ENCODE measurements at places on chromosomes 6 and 20.
A peak's percentile ranks its signal among the peaks of the same experiment; 100 is the strongest.

DNA sequence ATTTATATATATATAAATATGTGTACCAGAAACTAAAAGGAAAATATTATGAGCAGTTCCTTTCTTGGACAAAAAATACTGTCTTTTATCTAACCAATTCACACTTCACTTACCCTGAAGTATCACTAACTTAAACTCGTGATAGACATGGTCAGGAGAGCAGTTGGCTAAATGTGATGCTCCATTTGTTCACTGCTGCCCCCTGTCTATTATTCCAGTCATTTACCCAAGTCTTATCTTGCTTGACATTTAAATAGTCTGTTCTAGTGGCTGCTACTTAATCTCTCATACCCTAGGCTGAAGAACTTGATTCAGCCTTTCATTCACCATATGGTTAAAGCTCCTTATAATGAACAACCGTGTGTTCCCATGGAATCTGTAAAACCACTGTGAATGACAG is 789.6 kb upstream of the EYS start:
- DNase-seq, result no peak

GRCh38 chr6:123780021-123780420 is 23.6 kb upstream of the NKAIN2 start:
- no peak for DNase-seq

- no peak for DNase-seq
Observed at GRCh38 chr6:7543789-7544424, 2.4 kb downstream of the DSP start.

DNA sequence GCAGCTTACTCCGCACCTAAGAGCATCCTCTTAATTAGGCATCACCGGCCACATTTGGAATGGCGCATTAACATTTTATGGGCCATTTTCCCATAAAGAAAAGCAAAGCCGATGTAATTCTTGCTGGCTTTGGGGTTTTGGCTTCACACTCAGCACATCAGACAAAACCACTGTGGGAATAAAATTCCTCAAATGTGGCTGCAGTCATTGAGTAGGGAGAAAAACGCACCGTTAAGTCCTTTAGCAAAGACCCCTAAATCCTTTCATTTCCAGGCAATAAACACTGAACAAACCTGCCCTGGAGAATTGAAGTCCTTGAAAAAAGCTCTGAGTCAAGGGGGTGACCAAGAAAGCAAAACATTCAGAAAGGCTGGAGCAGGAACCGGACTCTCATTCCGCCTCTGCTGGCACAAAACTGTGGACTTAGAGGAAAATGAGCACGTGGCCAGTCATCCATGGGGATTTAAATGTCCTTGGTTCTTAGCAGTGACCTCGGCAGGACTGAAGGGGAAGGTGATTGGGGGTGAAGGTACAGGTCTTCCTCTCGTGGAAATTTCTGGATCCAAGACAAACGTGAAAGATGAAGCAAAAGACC is 102.9 kb downstream of the CDH4 start:
- no peak for DNase-seq

GRCh38 chr6:104730450-104730849 is 129.3 kb downstream of the HACE1 start:
- no peak for DNase-seq

- DNase-seq, result no peak
Observed at GRCh38 chr6:110114004-110114403, 65.5 kb downstream of the WASF1 start.

DNA sequence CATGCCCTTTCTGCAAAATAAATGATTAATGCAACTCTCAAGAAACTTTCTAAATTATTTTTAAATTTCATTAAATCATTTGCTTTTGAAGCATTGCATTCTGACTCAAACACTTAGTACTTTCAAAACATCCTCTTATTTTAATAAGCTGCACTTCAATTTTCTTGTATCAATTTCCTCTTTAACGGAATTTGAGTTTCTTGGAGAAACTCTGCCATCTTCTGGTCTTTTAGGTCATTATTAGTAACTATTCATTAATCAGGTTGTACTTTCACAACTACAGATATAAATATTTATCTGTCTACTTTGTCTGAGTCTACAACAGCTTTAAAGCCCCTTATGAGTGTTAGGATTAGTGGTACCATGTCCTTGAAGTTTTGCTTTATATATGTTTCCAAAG is 30.2 kb downstream of the TMX4 start:
- no peak for DNase-seq

GRCh38 chr6:140932909-140933308 is 1199.8 kb upstream of the GJE1 start:
- no peak for DNase-seq

GRCh38 chr20:63978319-63979228 is 868 bp downstream of the SAMD10 start:
- DNase-seq, result peak; percentile 46

- no peak for DNase-seq
Observed at GRCh38 chr6:139763468-139764210, 389.2 kb upstream of the CITED2 start.

DNA sequence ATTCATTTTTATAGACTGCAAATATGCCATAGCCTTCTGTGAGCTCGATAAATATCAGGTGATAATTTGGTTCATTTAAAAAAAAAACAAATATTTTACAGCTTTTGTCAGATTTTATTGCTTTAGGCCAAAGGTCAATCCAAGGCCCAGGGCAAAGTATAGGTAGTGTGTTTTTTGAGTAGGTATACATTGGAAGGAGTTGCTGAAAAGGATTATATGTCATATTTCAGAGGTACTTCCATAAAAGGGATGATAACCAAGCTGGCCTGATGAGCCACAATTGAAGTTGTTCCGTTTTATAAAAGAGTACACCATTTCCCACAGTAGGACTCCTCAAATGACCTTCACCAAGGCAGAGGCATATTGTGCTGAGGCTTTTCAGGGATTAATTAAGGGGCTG is 452.8 kb upstream of the FLRT3 start:
- DNase-seq, result no peak

DNA sequence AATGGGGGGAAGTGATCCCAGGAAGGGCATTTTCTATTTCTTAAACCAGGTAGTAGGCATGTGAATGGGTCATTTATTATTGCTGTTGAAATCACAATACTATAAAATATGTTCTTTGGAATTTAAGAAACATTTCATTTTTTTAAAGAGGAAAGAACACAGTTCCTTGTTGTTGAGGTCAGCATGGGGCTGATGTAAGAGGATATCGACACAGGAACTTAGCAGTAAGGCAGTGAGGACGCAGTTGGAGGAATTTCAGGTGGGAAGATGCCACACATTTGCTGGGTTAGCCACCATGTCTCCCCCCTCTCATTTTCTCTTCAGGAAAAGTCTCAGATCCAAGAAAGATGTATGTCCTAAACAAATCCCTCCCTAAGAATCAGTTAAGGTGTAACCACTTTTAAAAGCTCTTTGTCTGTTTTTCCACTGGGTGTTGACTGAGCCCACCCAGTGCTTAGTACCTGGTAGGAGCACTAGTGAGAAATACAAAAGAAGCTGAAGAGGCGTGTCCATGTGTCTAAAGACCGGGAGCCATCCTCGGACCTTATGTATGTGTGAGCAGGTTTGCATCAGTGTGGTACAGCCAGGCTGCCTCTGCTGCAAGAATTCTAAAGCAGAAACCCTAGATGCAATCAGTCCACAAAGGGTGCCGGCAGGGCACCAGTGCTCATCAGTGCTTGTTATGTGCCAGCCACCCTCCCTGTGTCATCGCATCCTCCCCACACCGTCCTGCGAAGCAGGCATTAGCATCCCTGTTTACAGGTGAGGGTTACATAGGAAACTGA is 98.9 kb downstream of the TCP11 start:
- DNase-seq, result no peak

DNA sequence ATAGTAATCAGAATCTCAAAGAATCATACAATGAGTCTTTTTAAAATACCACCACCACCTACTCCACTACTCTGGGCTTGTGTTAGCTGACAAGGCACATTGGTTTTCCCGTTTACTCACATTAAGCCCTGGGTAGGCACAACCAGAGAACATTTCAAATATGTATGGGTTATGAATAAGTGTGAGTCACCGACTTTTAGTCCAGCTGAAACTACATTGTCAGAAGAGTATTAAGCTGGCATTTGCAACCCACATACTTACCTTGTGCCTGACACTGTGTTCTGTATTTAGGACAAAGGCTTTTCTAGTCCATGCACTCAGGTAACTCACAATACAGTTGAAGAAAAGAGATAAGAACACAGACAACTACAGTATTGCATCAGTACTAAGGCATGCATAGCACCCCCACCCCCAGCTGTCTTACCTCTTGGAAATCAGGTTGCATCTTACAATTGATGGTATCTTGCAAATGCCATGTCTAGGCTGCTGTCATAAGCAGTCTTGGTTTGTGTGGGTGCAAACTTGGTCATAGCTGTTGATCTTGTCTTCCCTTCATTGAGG is 40.3 kb upstream of the AHI1 start:
- DNase-seq, result peak; percentile 4

- peak; percentile 50 for DNase-seq
Observed at GRCh38 chr6:33418690-33419291, 884 bp upstream of the CUTA start.

DNA sequence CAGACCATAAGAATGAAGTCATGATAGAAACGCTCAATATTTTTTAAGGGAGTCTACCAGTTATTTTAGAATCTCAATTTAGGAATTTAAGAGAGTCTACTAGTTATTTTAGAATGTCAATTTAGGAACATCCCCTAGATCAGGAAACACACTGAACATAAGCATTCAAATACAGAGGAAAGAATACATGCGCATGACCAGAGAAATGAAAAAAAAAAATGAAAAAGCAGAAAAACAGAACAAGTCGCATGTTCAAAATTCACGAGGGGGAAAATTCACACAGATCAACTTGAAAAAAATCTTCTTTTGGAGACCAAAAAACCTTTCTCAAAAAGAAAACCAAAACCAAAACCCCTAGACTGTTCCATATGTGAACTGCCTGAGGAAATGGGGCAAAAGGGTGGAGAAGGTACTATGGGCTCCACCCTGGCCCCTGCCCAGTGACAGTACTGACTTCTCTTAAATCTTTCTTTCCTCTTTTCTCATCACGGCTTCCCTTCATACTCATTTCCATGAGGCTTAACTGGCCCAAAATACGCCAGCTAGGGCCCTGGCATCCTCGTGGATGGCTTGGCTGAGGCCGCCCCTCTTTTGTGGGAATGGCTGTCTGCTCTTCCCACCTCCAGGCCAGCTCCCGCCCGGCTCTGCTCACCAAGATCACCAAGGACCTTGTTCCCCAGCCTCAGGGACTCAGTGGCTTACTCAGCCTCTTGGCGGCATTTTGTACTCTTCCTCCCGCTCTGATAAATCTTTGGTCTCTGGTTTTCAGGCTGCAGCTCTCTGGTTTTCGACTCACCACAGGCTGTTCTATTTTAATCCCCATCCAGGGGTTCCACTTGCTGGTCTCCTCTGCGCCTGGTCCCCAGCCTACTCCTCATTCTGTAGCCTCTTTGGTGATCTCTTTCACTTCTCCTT is 11.2 kb downstream of the ZBTB2 start:
- no peak for DNase-seq

DNA sequence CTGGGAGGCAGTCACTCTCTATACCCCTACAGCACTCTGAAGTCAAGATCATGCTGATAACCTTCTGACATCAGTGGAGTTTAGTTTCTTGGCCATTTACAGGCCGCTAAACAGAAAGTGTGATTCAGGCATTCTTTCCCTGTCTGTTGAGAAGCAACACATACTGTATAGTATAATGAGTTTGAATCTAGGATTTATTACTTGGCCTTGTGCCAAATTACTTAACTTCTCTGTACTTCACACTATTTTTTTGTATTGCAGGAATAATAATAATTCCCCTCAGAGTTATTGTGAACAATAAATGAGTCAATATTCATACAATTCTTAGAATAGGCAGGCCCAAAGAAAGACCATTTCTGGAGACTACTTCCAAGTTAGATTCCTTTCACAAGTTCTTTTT is 4.1 kb downstream of the ZNF391 start:
- DNase-seq, result no peak

DNA sequence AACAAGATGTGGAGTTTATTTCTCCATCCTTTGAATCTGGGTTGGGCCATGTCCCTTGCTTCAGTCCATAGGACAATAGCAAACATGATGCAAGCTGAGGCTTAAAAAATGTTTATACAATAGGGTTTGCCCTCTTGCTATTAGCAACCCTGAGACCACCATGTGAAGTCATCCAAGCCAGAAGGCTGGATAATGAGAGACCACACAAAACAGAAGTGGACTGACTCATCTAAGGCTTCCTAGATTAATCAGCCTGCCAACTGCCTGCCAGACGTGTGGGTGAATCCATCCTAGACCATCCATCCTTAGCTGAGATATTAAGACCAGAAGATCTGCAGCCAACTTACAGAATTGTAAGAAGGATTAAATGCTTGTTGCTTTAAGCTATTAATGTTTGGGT is 38.1 kb upstream of the ISM1 start:
- no peak for DNase-seq

DNA sequence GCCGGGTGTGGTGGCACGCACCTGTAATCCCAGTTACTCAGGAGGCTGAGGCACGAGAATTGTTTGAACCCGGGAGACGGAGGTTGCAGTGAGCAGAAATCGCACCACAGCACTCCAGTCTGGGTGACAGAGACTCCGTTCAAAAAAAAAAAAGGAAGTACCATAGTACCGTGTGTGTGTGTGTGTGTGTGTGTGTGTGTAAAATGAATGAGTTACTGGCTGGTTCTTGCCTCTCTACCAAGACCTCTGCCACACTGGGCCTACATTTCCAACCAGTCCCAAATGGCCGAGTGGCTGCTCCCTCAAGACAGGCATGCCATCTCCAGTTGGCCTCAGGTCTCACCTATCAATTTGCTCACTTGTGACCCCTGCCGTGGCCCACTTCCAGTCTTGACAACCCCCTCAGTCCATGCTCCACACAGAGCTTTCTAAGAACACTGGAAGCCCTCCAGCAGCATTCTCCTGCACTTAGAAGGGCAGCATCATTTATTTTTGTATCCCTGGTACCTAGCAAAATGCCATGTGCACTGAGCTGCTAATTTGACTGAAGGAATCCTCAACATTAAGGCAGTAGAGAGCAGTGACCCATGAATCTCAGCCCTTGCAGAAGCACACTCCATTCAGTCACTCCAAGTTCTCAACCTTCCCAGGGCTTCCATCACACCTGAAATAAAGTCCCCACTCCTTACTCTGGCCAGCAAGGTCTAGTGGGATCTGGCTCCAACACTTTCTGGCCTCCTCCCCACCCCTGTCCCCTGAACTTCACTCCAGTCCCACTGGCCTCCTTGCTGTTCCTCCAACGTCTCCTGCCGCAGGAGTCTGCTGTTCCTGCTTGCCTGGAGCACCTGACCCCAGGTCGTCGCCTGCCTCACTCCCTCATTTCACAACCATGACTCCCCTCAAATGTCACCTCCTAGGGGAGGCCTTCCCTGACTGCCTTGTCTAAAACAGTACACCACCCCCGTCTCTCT is 29.9 kb downstream of the COX4I2 start:
- no peak for DNase-seq

GRCh38 chr20:20897922-20898321 is 185.5 kb upstream of the RALGAPA2 start:
- DNase-seq, result no peak

- no peak for DNase-seq
Observed at GRCh38 chr6:88683734-88684133, 279.7 kb downstream of the RNGTT start.
